Erythroblast (primary cell): ENCODE measurements at places on chromosomes 11 and 22.

DNA sequence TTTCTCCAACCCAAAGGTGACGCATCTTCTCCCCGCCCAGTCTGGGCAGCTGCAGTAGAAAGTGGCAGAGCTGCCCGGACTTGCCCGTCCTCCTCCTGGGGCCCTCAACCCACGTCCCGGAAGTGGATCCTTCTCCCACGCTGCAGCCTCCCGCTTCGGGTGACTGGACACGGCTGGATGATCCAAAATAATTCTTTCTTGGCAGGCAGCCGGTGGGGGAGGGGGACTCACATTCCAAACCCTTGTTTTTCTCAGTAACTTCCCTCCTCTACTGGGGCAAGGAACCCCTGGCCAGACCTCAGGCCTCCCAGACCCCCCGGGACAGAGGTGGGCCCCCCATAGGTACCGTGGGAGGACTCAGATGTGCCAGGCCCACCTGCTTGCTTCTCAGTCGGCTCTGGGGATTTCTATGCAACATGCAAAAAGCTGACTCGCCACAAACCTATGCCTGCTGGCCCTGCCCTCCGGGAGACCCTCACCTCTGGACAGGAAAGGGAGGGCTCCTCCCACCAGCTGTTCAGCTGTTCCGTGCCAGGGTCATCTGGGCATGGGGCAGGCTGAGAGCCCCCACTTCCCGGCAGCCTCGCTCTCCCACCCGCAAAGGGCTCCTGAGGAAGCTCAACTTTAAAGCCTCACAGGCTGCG is 1.4 kb downstream of the PLXNB2 start:
- no peak for DNase-seq

DNA sequence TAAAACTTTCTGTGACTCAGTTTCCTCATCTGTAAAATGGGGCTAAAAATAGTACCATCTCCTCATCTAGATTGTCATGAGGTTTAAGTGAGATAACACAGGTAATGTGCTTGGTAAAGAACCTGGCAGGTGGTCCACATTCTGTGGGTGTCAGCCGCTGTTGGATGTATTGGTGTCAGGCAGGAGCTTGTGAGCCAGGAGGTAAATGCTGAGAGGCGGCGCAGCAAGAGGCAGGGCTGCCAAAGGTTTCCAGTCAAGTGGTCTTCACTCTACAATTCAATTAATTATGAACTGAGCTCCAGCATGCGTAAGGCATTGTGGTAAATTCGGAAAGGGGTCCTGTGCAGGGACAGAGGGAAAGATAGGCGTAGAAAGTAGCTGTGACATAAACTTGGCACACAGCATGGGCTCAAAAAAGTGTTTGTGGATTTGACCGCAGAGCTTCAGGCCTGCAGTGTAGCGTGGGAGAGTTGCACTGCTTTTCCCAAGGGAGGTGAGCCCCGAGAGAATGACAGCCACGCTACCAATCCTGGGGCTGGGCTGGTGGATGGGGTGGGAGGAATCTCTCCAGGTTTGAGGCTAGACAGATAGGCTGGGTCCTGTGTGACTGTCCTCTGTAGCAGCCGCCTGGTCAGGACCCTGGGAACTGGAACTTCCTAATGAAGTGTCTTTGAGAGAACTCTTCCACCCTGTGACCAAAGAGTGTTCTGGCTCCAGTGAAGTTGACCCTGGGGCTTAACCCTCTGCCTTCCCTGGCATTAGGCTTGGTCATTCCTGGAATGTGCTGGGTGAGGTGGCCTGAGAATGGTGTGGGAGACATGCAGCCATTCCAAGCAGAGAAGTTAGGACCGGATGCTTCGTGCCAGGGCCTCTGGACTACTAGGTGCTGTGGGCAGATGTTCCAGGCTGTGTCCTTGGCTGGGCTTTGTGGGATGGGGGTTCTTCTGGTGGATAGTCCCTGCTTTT is 122.4 kb downstream of the FEZ1 start:
- DNase-seq: no peak

DNA sequence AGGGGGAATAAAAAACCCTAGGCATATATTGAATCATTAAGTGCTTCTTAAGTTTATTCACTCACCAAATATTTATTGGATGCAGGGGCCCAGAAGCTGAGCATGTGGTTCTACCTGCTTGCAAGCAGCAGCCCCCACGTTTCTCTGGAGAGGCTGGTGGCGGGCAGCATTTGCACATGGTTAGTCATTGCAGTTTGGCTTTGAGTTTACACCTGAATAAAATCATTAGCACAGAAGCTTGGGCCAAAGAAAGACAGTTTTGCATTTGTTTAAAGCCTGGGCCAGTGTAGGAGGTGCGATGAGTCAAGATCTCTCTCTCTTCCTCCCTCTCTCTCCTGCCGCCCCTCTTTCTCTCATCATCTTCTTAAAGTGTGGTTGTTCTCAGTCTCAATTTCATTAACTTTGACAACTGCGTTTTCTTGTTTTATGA is 72.6 kb downstream of the C22orf31 start:
- DNase-seq: no peak

DNA sequence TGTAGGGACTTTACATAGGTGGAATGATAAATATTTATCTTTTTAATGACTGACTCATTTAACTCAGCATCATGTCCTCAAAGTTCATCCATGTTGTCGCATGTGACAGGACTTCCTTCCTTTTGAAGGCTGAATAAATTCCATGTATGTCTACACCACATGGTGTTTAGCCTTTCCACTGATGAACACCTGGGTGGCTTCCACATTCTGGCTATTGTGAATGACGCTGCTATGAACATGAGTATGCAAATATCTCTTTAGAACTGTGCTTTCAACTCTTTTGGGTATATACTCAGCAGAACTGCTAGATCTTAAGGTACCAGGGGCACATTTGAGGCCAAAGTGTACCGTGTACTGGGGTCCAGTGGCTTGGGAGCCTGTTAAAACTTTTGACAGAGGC is 24.1 kb downstream of the LARGE1 start:
- no peak for DNase-seq

DNA sequence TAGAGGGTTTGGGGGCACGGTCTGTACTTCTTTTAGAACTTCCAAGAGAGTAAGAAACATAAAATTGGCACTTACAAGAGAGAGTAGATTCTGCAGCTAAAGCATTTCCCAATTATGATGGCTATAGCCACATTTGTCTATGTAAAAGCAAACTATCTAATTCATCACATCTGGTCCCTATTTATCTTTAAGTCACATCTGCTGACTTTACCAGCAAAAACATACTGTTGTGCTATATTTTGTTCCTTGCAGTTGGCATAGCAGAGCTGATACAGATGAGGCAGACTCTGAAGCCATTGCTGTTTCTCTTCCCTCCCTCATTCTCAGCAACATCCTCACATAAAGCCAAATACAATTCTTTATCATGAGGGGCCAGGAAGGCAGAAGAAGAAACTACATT is 1533.5 kb upstream of the RAG2 start:
- peak; percentile 1 for DNase-seq

DNA sequence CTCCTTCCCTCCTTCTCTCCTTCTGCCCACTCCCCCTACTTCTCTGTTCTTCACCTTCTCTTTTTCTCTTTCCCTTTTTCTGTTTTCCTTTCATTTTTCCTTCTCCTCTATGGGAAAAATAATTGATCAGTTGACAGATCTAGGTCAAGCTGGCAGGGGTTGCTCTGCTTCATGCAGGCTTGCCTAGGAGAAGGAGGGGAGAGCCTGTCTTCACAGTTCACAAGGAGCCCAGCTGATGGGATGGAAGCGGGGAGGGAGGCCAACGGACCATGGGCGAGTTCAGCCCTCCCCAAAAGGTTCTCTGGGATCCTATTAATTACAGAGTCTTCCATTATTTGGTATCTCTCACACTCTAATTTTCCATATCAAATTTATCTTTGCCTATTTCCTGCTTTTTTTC is 5.5 kb downstream of the NTM start:
- DNase-seq: no peak

- peak; percentile 55 for DNase-seq
Measured at GRCh38 chr22:40463017-40463631, 92.7 kb downstream of the SGSM3 start.

DNA sequence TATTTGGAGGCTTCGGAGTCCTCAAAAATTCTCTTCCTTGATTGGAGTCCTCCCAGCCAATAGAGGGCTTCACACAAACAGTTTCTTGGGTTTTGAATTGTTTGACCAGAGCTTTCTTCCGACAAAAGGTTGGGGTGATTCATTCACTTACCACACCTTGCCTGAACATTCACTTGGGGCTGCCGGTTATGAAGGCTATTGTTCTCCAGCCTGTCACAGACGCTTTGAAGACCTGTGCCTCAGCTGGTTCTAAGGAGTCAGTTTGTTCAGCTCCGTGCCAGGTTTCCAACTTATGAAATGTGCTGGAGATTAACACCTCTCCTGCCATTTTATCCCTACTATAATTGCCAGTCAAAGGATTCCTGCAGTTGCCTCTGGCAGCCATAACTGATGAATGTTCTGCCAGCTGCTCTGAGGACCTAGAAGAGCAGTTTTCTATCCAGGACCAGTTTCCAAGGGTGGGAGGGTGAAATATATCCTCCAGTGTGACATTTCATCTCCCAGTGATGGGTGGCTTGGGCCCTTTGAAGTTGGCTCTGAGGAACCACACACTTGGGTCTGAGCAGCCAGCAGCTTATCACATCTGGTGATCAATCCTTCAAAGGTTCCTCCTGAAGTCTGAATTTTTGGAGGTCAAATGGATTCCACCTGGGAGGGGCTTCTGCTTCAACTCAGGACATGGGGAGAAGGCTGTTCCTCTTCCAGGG is 31.4 kb downstream of the LIMK2 start:
- DNase-seq: no peak

DNA sequence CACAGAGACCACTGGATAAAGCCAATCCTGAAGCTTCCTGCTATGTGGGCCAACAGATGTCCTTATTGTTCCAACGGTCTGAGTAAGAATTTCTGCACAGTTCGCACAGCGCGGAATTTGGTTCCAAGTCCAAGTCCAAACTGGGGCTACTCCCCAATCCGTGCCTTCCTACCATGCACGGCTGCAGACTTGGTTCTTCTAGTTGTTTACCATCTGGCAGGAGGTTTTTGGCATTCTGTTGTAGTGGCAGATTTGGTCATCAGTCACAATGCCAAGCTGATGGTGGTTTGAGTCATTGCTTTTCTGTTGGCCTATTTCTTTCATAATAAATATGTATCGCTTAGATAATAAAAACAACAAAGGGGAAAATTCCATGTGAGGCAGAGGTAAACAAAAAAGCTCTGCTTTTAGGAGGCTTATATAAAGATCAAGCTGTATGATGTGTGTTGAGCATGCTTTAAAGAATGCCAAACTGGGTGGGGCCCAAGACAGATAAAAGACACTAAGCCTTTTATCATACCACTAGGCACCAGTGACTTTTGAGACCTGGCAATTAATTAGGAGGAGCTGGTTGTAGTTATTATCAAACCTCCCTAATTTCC is 52.5 kb upstream of the SYN3 start:
- DNase-seq: no peak

- DNase-seq: no peak
Measured at GRCh38 chr11:126587541-126587940, 232.1 kb downstream of the ST3GAL4 start.

GRCh38 chr11:122604621-122605020 is 50.9 kb upstream of the UBASH3B start:
- DNase-seq: no peak

DNA sequence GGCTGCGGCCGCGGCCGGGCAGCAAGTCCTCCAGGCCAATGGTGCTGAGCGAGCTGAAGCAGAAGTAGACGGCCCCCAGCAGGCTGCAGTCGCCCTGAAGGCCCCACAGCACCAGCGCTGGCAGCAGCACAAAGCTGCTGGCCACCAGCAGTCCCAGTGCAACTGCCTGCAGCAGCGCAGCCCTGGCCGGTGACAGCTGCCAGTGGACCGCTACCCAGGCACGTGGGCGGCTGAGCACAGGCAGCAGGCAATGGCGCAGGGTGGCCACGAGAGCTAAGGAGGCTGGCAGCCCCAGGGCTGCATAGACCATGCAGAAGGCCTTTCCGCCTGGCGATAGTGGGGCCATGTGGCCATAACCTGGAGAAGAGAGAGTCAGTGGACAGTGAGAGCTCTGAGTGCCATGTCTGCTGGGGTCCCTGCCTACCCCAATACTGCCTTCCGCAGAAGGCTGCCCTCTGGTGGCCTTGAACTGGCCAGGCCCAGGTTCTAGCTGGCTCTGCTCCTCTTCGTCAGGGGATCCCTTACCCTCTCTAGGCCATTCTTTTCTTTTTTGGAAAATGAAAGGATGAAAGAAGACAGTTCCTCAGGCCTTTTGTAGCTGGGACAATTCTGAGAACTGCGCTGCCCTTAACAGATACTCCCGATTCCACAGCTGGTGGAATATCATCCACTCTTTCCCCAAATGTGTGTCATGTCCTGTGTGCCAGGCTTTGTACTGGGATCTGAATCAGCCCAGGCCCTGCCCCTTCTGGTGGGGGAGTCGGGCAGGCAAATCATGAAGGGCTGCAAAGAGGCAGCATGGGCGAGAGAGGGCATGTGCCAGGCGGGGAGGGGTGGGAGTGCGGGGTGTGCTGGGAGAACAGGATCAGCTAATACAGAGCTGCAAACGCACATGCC is 1.8 kb downstream of the KCNK7 start:
- DNase-seq: peak; percentile 71

- DNase-seq: no peak
Measured at GRCh38 chr11:33552756-33553155, 147.9 kb downstream of the C11orf91 start.

DNA sequence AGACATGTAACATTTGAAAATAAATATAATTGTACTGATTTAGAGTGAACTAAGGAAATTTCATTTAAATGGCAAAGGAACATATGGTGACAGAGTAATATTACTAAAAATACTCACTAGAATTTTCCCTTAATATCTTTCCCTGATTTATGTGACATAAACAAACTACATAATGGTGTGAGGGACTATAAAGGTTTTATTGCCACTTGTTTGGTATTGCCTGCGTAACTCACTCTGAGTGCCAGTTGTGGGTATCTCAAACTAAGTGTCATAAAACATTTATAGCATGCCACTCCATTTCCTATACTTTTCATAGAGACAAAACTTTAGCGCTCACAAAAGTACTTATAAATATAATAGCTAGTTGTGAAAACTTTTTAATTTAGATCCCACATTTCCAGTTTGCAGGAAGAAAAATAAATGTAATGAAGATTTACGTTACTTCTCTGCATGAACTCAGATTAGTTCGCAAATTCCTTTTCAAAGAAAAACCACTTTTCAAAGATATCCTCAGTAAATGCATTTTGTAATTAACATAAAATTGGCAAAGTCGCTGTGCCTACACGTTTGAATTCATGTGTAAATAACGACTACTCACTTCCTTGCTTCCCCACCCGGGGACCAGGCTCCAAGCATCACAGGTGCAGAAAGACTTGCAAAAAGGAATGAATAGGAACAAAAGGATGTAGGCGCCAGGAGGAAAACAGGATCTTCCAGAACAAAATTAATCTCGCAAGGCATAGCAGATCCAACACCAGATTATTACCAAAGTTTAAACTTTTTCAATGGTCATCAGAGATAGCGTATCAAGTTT is 1.6 kb upstream of the QSER1 start:
- no peak for DNase-seq

GRCh38 chr11:96465512-96465911 is 75.7 kb downstream of the JRKL start:
- DNase-seq: no peak

- DNase-seq: no peak
Measured at GRCh38 chr11:16154715-16155396, 201.5 kb downstream of the SOX6 start.
